T-helper 17 cell (primary cell): ENCODE measurements at places on chromosomes 4 and X.
A peak's percentile ranks its signal among the peaks of the same experiment; 100 is the strongest.

DNA sequence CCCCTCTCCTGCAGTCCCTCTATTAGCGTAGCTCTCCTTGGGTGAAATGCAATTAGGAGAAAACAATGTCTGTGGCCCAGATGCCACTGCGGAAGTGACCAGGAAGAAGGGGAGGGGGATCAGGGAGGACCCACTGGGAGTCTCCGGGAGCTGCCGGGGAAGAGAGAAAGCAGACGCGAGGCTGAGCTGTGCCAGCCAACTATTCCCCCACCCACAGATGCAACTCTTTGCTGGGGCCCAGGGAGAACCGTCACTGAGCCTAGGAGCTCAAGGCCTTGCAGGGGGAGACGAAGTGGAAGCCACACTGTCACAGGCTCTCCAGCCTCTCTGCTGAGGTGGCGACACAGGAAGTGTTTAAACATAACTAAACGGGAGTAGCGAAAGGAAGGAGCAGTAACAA is 149.2 kb downstream of the BCOR start:
- H3K27ac ChIP-seq, result no peak overlapping the region
- H3K4me1 ChIP-seq, result no peaks in the 10 kb centered on the region
- peaks cover 3% of the 10 kb centered on the region for H3K36me3 ChIP-seq
- DNase-seq, result no peak

DNA sequence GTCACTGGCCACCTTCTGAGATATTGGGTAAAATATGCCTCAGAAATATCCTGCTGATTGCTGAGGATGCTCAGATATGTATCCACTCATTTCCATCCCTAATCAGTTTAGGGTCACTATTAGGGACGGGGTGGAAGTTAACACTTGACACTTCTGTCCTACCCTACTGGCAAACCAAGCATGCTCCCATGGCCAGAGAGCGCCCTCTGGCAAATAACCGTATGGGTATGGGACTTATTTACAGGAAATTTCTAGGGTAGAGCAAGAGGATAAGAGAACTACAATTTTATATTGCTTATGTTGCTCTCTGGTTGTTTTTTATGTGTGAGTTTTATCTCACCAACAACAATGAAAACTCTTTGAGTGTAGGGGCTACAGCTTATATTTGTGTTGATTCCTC is 86.8 kb upstream of the TSPAN7 start:
- H3K4me3 ChIP-seq, result no peak overlapping the region
- H3K36me3 ChIP-seq, result no peaks in the 10 kb centered on the region
- no peak for DNase-seq
- H3K27me3 ChIP-seq, result peaks cover 18% of the 10 kb centered on the region
- H3K27ac ChIP-seq, result no peak overlapping the region
- no peaks in the 10 kb centered on the region for H3K4me1 ChIP-seq

DNA sequence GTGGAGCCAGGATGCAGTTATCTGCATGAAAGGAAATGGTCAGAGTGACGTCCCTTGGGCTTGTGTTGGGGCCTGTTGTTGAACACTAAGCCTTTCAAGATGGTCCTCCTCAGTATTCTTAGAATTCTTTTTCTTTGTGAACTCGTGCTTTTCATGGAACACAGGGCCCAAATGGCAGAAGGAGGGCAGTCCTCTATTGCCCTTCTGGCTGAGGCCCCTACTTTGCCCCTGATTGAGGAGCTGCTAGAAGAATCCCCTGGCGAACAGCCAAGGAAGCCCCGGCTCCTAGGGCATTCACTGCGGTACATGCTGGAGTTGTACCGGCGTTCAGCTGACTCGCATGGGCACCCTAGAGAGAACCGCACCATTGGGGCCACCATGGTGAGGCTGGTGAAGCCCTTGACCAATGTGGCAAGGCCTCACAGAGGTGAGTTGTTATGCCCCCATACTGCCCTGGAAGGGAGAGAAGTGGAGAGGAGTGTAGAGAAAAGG is at the start of gene BMP15:
Gene BMP15, plus strand, starts transcription at position 51 of the 492 bp plus-strand sequence. Its CDS starts 49 bp downstream, at position 100.
- no peak within 1 kb of the TSS for H3K27ac ChIP-seq
- no peak for DNase-seq
- H3K4me3 ChIP-seq, result no peak within 1 kb of the TSS
- no peaks in the 10 kb centered on the region for H3K4me1 ChIP-seq

- peaks cover 24% of the 10 kb centered on the region for H3K27me3 ChIP-seq
- no peak overlapping the region for H3K4me3 ChIP-seq
Observed at GRCh38 chr4:68272380-68272779, 26.9 kb upstream of the TMPRSS11B start.

GRCh38 chrX:24846550-24847150 is 152.9 kb downstream of the POLA1 start:
- no peaks in the 10 kb centered on the region for H3K4me1 ChIP-seq
- H3K27me3 ChIP-seq, result no peaks in the 10 kb centered on the region
- no peak overlapping the region for H3K27ac ChIP-seq
- no peaks in the 10 kb centered on the region for H3K36me3 ChIP-seq

- no peaks in the 10 kb centered on the region for H3K36me3 ChIP-seq
- H3K4me3 ChIP-seq, result no peak overlapping the region
- H3K27me3 ChIP-seq, result no peaks in the 10 kb centered on the region
- no peak for DNase-seq
Observed at GRCh38 chrX:116232833-116233232, 62.3 kb downstream of the AGTR2 start.

DNA sequence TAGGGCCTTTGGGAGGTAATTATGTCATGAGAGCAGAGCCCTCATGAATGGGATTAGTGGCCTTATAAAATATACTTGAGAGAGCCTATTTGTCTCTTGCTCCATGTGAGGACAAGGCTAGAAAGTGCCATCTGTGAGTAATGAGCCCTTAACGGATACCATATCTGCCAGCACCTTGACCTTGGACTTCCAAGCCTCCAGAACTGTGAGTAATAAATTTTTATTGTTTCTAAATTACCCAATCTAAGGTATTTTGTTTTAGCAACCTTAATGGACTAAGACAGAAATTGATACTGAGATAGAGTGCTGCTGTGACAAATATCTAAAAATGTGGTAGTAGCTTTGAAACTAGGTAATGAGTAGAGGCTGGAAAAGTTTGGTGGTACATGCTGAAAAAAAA is 285.0 kb upstream of the DIPK2B start:
- H3K27ac ChIP-seq, result no peak overlapping the region
- H3K4me1 ChIP-seq, result no peaks in the 10 kb centered on the region
- DNase-seq, result no peak
- no peak overlapping the region for H3K4me3 ChIP-seq
- peaks cover 2% of the 10 kb centered on the region for H3K36me3 ChIP-seq

- no peaks in the 10 kb centered on the region for H3K27me3 ChIP-seq
- DNase-seq, result no peak
- H3K4me3 ChIP-seq, result peak overlapping the region; percentile 85
- peaks cover 37% of the 10 kb centered on the region for H3K4me1 ChIP-seq
- no peak overlapping the region for H3K27ac ChIP-seq
- H3K36me3 ChIP-seq, result peaks cover 7% of the 10 kb centered on the region
Observed at GRCh38 chr4:25863347-25863784, 578 bp upstream of the SEL1L3 start.

DNA sequence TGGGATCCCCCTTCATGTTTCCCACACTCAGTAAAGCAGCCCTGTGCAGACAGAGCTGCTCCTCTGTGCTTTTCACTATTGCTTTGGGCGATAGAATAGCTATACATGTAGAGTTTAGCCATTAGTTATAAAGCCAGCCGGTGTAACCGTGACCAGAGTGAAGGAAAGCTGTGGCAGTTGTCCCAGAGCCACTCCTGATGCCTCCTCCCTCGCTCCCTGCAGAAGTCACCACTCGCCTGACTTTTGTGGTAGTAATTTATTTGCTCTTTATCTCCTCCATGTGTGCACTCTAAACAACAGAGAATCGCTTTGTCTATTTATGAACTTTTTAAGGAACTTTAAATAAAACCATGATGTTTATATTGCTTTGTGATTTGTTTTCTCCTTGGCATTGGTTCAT is 41.8 kb upstream of the WWC2 start:
- H3K4me3 ChIP-seq, result no peak overlapping the region
- H3K27ac ChIP-seq, result no peak overlapping the region
- peaks cover 2% of the 10 kb centered on the region for H3K4me1 ChIP-seq
- DNase-seq, result no peak
- peaks cover 48% of the 10 kb centered on the region for H3K27me3 ChIP-seq

GRCh38 chrX:74422576-74423288 is 1.4 kb downstream of the SLC16A2 start:
- H3K4me1 ChIP-seq, result peaks cover 11% of the 10 kb centered on the region
- peak overlapping the region; percentile 79 for H3K4me3 ChIP-seq
- peaks cover 6% of the 10 kb centered on the region for H3K27me3 ChIP-seq
- no peak for DNase-seq
- H3K27ac ChIP-seq, result no peak overlapping the region
- no peaks in the 10 kb centered on the region for H3K36me3 ChIP-seq

GRCh38 chr4:174716986-174717770 is 111.9 kb downstream of the GLRA3 start:
- H3K27me3 ChIP-seq, result peaks cover 4% of the 10 kb centered on the region
- H3K36me3 ChIP-seq, result no peaks in the 10 kb centered on the region
- no peak overlapping the region for H3K27ac ChIP-seq
- DNase-seq, result no peak

DNA sequence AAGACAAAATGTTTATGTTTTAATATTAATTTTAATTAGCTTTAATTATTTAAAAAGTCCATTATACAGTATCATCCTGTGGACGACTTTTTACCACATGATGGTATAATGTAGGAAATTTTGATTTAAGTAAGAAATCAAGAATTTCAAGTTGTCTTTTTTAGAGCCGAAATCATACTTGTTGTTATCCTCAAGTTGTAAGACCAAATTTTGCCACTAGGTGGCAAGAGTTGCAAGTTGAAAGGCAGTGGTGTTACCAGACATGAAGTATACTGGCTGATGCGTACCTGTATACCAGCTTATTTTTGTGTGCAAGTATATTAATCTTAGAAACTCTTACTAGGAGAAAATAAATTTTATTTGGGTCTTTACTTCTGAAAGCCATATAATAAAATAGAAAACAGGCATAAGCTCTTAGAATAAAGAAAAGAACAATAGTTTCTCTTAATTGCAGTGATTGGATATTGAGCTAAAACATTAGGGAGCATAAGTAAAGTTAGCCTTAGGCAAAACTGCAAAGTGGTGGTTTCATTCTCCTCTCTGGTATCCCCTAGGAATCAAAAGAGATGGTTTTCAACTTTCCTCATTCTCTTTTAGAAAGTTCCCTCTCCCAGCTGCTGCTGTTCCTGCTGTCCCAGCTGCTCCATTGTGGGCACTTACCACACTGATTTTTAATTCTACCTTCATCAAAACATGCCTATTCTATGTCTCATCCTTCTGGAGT is 118.0 kb upstream of the WDFY3 start:
- H3K4me1 ChIP-seq, result no peaks in the 10 kb centered on the region
- DNase-seq, result no peak
- peaks cover 5% of the 10 kb centered on the region for H3K27me3 ChIP-seq
- H3K36me3 ChIP-seq, result no peaks in the 10 kb centered on the region
- H3K4me3 ChIP-seq, result no peak overlapping the region

GRCh38 chrX:15142084-15142715 is 127.7 kb downstream of the ASB9 start:
- no peaks in the 10 kb centered on the region for H3K27me3 ChIP-seq
- no peak overlapping the region for H3K4me3 ChIP-seq
- H3K36me3 ChIP-seq, result no peaks in the 10 kb centered on the region
- DNase-seq, result no peak
- H3K27ac ChIP-seq, result peak overlapping the region; percentile 39
- peaks cover 5% of the 10 kb centered on the region for H3K4me1 ChIP-seq

- no peak overlapping the region for H3K27ac ChIP-seq
- no peak overlapping the region for H3K4me3 ChIP-seq
- H3K36me3 ChIP-seq, result no peaks in the 10 kb centered on the region
- no peaks in the 10 kb centered on the region for H3K27me3 ChIP-seq
Observed at GRCh38 chr4:4726051-4726450, 133.4 kb upstream of the MSX1 start.

DNA sequence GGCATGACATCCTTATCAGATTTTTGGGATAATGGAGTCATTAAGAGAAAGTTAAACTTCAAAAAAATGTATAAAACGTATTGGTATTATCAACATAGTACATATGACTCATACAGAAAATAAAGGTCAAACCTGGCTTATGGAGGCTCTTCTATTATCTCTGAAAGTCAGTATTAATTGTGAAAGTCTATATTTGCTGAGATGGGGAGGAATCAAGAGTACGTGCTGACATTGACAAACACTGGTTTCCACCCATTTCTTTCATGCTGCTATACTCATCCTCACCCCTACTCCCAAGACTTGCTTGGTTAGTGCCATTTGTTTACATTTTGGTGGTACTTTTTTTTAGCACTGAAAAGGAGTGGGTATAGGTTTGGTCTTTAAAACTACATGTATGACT is 30.8 kb upstream of the PLA2G12A start:
- peaks cover 30% of the 10 kb centered on the region for H3K27me3 ChIP-seq
- no peak overlapping the region for H3K27ac ChIP-seq
- H3K36me3 ChIP-seq, result peaks cover 2% of the 10 kb centered on the region
- DNase-seq, result no peak
- peaks cover 2% of the 10 kb centered on the region for H3K4me1 ChIP-seq

DNA sequence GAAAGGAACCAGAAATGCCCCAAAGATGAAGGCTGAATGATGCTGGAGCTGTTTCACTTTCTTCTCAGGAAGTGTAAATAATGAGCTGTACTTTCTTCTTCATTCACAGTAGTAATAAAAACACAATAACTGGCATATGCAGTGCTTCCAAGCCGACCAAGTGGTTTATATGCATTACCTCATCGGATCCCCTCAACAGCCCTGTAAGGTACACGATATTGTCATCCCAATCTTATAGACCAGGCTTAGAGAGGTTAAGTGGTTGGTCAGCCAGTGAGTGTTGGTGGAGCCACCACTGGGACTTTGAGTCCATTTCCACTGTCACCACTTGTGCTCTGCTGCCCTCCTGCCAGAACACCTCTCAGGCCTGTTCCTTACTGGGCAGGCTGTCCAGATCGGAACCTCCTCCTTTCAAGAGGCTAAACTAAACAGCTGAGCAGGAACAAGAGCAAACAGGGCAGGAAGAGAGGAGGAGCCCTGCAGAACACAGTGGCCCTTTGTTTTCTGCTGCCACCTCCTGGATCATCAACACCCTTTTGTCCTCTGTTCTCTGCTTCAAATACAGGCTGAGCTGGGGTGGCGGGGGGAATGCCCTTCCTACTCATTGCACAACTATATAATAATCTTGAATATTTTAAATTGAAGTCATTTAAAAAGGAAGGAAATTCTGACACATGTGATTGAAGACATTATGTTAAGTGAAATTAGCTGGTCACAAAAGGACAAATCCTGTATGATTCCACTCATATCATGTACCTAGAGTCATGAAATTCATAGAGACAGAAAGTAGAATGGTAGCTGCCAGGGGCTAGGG is 112.5 kb upstream of the ATP6AP2 start:
- H3K4me1 ChIP-seq, result peaks cover 24% of the 10 kb centered on the region
- DNase-seq, result no peak
- no peaks in the 10 kb centered on the region for H3K27me3 ChIP-seq
- no peaks in the 10 kb centered on the region for H3K36me3 ChIP-seq

- H3K27ac ChIP-seq, result no peak overlapping the region
- DNase-seq, result no peak
- peaks cover 6% of the 10 kb centered on the region for H3K36me3 ChIP-seq
- no peak overlapping the region for H3K4me3 ChIP-seq
Observed at GRCh38 chr4:6442555-6442954, 29.9 kb downstream of the PPP2R2C start.
